GM10248 (cell line): ENCODE measurements at places on chromosomes 7 and 10.
A peak's percentile ranks its signal among the peaks of the same experiment; 100 is the strongest.

GRCh38 chr10:128092454-128092853 is 33.8 kb downstream of the MKI67 start:
- no peak for DNase-seq

DNA sequence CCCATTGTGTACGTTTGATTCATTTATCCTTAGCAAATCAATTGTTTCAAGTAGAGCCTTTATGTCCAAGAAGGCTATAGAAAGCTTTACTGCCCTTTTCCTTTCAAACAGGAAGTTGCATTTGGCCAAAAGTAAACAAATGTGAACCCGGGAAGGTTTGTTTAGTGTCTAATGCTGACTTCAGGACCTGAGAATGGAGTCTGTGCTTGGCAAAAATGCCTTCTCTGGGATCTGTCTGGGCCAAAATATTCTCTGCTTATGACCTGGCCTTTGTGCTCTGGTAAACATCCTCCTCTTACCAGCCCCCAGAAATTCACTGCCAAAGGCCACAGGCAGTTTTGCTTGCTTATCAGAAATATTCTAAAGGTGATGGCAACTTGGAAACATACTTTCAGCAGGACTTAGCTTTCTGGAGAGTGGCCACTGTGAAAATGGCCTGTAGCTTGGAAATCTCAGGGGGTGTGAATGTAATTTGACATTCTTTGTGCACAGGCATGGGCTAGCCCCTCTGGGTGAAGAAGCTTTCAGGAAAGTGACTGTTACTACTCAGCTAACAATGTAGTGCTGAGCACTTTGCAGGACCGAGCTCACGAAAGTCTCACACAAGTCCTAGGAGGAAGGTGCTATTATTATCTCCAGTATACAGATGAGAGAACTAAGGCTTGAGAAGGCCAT is 199.5 kb downstream of the PTEN start:
- no peak for DNase-seq

GRCh38 chr10:88129013-88129412 is 265.6 kb downstream of the PTEN start:
- no peak for DNase-seq

DNA sequence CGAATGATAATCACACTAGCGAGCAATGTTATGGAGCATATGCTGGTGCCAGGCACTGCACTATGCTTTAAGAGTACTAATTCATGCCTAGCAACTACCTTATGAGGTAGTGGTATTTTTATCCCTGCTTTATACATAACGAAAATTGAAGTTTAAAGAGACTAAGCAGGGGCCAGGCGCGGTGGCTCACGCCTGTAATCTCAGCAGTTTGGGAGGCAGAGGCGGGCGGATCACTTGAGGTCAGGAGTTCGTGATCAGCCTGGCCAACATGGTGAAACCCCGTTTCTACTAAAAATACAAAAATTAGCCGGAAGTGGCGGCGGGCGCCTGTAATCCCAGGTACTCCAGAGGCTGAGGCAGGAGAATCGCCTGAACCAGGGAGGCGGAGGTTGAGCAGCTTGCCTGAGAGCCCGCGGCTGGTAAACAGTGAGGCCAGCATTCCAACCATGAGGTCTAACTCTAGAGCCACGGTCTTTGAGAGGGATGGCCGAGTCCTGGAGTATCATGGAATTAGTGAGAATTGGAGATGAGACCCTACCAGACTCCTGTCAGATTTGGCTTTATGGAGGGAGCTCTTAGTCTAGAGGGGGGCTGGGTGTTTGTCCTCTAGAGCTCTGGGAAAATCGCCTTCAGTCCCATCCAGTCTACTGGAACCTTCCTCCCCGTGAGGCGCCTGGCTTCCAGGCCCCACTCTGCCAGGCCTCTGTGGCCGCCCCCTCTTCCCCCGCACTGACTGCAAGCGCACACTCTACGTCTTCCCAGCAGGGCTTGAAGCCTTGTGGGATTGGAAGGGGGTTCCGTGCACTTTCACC is 11.6 kb downstream of the TLX1 start:
- DNase-seq: no peak

- DNase-seq: peak; percentile 43
Observed at GRCh38 chr7:142438235-142438922, 180.5 kb upstream of the PRSS58 start.

GRCh38 chr7:13308423-13308822 is 621.0 kb downstream of the ARL4A start:
- DNase-seq: no peak

GRCh38 chr7:158976468-158976848 is 120.1 kb downstream of the DYNC2I1 start:
- no peak for DNase-seq

DNA sequence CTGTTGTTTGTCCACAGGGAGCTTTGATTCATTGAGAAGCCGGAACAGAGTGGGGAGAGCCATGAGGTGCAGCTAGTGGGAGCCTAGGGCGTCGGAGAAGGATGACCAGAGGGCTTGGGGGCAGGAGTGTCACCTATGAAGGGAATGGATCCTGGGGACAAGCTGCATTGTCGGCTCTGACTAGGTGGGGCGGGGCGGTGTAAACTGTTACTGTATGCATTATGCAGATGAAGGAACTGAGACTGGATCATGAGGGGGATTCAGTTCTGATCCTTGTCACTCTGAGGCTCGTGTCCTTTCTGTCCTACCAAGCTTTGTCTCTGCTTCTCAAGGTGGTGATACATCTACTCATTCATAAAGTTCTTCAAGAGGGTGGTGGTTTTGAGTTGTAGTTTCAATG is 39.9 kb upstream of the MMD2 start:
- DNase-seq: no peak

DNA sequence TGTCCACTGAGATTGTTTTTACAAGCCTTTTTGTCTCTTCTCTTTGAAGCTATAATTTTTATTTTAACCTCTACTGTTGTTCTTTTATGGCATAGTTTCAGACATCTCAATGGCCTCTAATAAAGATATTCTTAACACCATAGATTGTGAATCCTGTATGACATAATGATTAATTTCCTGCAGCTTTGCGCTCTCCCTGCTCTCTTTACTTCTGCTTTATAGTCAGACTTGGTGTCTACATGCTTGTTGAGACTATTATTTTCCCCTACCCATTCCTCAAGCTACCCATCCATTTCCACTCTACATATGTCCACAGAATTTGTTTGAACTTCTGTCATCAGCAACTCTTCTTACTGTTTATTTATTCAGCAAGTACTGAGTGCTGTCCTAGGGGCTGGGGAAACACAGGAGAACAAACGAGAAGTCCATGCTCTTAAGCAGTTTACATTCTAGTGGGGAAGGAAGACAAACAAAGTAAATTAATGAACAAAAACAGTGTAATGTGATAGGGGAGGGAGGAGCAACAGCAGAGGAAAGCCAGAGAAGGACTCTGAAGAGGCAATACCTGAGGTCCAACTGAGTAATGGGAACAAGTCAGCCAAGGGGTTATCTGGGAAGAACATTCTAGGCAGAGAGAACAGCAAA is 110.1 kb downstream of the CDK14 start:
- no peak for DNase-seq

- DNase-seq: no peak
Observed at GRCh38 chr7:27173511-27173955, 587 bp downstream of the HOXA10 start.

GRCh38 chr7:113289140-113289740 is 170.9 kb upstream of the SMIM30 start:
- DNase-seq: peak; percentile 18

- no peak for DNase-seq
Observed at GRCh38 chr10:9615189-9615588, 1402.5 kb upstream of the CELF2 start.

DNA sequence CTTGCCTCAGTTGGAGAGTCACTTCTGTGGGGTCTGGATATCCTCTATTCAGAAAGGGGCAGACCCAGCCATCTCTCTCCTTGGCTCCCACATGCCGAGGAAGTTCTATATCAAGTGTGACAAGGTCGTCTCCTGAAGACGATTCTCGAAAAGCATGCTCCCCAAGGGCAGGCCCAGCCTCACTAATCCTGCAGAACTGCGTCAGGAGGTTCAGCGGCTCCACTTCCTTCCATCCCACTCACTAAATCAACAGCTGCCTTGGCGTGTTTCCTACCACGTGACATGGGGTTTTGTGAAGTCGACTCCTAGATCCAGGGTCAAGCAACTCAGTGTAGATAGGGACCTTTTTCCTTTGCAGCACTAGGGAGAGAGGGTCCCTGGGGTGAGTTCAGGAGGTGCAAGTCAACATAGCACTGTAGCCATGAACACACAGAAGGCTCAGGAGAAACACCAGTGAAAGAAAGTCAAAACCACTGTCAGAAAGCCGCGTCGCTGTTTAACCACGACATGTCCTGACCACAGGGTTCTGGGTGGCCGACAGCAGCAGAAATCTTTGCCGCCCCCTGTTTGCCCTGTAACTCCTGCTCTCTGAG is 156.4 kb downstream of the PRPF18 start:
- peak; percentile 45 for DNase-seq

- DNase-seq: no peak
Observed at GRCh38 chr7:147096629-147097028, 980.0 kb downstream of the CNTNAP2 start.

DNA sequence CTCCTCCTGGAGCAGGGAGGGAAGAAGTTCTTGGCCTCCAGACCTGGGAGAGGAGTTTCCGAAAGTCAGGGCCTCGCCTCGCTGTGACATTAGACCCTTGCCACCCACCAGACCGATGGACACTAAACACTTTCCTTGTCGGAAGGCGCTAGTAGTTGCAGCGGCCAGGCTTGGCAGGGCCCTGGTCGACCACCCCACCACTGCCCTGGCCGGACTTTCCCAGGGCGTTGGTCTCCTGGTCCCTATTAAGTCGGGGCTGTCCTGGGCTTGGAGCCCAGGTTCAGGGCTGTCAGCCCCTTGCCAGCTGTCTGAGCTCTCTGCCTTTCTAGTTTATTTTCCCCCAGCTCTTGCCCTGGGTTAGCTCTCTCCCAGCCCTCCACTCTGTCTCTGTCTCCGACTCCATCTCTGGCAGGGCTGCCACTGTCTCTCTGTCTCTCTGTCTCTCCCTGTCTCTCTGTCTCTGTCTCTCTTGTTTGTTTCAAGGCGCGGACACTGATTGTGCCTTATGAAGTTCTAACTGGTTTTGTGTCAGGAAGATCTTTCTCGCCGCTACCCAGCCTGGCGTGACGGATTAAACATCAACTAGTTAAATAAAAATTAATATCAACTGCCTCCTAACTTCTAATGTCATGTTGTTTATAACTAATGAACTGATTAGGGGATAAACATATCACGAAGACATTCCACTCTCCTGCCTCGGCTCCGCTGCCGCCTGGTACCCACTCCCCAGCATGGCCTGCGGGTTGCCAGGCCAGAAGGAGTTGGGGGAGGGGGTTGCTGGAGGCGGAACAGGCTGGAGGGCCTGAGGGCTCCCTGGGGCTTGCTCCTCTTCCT is 13.8 kb upstream of the PAX2 start:
- DNase-seq: no peak

DNA sequence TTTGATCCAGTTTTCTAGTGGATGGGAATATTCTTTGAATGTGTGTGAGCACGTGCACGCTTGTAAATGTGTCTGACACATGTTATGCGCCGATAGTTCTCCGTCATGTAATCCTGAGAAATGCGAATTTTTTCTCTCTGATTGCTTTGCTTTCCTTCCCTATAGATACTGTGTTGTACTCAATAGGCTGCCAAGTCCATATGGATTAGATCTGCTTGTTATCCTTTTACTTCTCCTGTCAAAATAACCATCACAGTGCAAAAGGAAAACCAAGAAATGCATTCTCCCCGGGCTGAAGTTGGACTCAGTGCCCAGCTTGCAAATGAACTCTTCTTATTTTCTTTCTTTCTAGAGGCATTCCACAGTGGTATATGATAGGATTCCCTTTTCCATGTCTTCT is 131.9 kb downstream of the KIAA1217 start:
- DNase-seq: no peak

DNA sequence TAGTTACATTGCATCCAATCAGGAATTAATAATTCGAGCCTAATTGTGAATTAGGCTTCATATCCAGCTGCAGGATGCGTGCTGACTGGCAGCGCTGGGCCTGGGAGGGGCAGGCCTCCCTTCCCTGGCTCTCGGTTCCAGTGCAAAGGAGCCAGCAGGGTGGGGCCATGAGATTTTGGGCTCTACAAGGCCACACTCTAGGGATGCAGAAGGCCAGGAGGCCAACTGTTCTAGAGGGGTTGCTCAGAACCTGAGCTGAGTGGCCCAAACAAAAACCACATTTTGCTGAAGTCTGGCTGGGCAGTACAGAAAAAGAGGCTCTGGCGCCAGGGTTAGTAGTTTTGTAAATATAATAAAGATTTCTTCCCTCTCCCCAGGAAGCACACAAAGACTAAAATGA is 72.3 kb downstream of the CLEC2L start:
- no peak for DNase-seq

DNA sequence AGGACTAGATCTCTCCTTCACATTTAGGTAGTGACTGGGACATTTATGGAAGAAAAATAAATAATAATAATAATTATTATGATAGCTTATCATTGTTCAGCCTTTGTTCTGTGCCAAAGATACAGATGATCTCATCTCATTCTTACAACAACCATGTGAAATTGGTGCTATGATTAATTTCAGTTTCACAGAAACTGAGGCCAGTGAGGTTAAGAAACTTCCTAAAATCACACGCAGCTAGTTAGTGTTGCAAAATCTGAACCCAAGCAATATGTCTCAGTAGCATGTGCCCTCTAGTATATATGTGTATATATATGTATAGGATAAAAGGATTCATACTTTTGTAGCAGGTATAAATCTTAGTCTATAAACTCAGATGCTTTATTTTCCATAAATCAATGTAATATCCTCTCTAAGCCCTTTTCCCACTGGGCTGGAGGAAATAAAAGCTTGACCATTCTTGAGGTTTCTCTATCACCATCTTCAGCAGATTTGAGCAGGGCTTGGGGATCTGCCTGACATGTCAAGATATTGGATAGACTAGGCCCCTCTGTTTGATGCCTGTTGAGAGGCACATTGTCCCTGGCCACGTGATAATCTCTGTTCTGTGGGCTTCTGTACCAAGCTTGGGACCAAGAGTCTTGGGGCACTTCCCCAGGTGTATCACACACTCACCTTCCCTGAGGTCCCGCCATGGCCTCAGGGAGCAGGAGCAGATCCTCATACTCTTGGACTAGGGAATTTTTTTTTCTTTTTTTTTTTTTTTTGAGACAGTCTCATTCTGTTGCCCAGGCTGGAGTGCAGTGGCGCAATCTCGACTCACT is 172.6 kb upstream of the NRP1 start:
- peak; percentile 24 for DNase-seq
